ENCODE measurements at places on chromosomes 5 and 9.
A peak's percentile ranks its signal among the peaks of the same experiment; 100 is the strongest.

GRCh38 chr5:154103233-154103632 lies 64.5 kb downstream of the MFAP3 start:
- peak; percentile 53 for DNase-seq

DNA sequence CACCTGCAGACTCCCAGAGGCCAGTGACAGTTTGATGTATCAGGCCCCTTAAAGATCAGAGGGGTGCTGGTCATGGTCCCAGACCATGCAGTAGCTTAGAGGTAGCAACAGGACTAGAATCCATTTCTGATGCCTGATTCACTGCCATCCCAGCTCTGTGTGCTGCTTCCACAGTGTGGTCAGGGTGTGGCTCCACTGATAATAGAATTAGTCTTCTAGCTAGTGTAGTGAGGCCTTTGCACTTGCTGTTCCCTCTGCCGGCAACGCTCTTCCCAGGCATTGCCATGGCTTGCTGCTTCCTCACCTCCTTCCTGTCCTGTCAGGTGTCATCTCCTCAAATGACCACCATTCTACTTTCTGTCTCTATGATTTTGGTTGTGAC lies 15.8 kb downstream of the PPARGC1B start:
- DNase-seq, result no peak

- DNase-seq, result no peak
Observed at GRCh38 chr5:57627661-57628060, 145.1 kb upstream of the ACTBL2 start.

GRCh38 chr9:97873882-97874281 lies 20.9 kb downstream of the FOXE1 start:
- DNase-seq, result no peak

GRCh38 chr5:172696171-172696849 lies 55.2 kb downstream of the NEURL1B start:
- DNase-seq, result no peak

DNA sequence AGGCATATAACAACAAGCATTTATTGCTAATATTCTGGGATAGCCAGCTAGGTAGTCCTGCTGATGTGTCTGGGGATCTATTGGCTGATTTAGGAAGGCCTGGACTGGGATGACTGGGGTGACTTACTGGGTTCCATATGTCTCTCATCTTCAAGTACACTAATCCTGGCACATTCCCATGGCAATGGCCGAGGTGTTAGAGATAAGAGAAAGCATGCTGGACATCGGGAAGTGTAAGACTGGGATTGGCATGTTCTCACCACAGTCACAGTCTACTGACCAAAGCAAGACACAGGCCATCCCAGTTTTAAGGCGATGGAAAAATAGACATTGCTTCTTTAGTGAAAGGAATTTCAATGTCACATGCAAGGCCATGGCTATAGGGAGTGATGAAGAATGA lies 29.7 kb downstream of the F2R start:
- no peak for DNase-seq

DNA sequence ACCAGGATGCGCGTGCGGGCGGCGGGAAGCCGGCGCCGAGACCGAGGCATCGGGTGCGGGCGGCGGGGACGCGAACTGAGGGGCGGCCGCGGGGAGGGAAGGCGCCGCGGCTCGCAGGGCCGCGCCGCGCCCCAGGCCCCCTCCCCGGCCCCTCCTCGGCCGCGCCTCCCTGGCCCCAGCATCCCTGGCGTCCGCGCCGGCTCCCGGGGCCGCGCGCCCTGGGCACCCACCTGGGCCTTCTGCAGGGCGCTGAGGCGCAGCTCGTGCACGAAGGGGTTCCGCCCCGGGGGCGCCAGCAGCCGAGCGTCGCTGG lies 324 bp downstream of the LPCAT1 start:
- peak; percentile 14 for DNase-seq

- DNase-seq, result no peak
Observed at GRCh38 chr5:16013334-16014065, 166.1 kb downstream of the MARCHF11 start.

- no peak for DNase-seq
Observed at GRCh38 chr5:132294728-132295504, 722 bp downstream of the SLC22A4 start.

DNA sequence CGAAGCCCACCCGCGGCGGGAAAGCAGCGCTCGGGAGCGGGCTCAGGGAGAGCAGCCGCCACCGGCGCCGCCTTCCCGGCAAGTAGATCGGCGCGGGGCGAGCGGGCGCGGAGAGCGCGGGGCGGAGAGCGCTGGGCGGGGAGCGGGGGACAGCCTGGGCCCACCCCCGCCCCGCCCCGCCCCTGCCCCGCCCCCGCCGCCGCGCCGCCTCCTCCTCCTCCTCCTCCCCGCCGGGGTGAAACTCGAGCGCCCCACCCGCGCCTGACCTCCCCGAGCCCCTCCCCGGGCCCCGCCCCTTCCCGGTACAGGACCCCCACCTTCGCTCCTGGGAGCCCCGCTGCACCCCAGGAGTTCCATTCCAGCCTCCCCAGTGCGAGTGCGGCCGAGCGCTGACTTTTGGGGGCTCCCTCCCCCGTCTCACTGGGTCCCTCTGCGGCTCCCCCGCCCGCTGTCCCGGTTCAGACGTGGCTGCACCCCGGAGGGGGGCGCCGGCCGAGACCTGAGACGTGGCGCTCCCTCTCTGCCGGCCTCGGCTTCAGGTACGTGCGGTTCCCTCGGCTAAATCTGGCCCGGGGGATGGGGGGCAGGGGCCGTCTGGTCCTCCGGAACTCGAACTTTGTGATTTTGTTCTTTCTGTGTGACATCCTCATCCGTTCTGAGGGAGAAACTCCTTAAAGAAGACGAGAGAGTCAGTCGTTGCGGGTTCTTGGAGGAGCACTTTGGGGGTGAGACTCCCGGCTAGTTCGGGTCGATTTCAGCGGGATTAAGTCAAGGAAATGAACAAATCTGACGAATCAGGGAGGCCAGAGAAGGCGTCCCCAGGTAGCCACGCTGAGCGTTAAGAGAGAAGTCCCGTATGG lies at the start of gene SEMA5A:
TSS of gene SEMA5A (minus strand) at position 84 of the 860 bp plus-strand sequence. CDS start 166,129 bp downstream, outside the sequence.
- peak; percentile 80 for DNase-seq

- DNase-seq, result no peak
Observed at GRCh38 chr5:60403343-60404006, 296.5 kb downstream of the DEPDC1B start.

DNA sequence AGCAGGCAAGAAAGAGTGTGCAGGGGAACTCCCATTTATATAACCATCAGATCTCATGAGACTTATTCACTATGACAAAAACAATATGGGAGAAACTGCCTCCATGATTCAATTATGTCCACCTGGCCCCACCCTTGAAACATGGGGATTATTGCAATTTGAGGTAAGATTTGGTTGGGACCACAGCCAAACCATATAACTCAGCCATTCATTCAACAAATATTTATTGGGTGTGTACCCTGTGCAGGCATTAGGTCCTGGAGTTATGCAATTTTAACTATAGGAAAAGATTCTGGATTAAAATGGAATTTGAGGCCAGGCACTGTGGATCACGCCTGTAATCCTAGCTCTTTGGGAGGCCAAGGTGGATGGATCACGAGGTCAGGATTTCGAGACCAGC lies 124.2 kb upstream of the GAS1 start:
- no peak for DNase-seq

DNA sequence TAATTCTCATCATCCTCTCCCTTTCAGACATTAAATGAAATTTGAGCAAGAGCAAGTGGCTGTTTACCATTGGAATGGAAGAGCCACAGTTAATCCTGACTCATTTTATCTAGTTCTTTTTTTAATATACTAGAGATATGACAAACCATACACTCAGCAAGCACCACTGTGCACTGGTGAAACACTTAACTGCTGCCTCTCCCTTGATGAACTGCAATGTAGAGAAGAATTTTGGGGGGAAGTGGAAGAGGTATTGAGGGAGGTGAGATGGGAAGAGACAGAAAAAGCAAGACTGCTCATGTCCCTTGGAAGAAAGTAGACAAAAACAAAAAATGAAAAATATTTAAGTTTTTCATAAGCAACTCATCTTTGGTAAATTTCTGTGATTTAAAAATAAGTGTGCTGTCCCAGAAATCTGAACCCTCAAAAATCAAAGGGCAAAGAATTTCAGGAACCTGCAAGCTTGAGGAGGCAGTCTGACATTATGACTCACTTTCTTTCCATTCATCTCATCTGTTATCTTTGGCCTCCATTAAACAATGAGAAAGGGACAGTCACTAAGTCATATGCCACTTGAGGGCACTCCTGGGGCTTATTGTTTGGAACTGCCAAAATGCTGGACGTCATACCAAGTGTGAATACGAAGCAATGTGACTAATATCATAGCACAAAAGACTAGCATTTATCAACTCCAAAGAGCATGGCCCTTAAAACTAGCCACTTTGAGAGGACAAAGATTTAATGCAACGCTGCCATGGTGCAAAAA lies 566.8 kb upstream of the DMAC1 start:
- DNase-seq, result no peak

DNA sequence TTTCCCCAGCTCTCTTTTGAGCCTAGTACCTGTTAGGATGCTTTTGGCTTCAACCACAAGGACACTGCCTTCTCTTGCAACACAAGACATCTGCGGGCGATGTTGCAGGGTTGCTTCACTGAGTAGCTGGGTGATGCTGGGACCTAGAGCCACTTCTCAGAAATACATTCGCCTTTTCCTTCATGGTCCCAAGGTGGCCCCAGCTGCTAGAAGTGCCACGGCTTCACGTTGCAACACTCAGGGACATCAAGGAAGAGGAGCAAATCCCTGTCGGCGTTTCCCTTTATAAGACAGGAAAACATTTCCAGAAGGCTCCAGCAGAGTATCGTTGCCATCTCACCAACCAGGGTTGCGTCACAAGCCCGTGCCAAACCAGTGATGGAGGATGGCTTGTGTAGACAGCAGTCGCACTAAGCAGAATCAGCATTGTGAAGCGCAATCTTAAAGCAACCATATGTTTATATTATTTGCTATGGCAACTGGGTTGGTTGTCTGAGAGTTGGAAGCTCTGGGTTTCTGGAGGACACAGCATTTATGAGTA lies 62.7 kb downstream of the ANKRD33B start:
- DNase-seq, result peak; percentile 37

GRCh38 chr9:70121818-70122436 lies 78.3 kb downstream of the MAMDC2 start:
- no peak for DNase-seq

- no peak for DNase-seq
Observed at GRCh38 chr5:169688106-169688505, 51.0 kb downstream of the DOCK2 start.

GRCh38 chr5:157914151-157914788 lies 55.3 kb upstream of the CLINT1 start:
- DNase-seq, result no peak

- DNase-seq, result no peak
Observed at GRCh38 chr5:42887097-42887496, 75.4 kb upstream of the SELENOP start.

All from Ammon's horn (tissue), 1 donor.